ENCODE measurements at places on chromosomes 11 and 22. TPM values are rescaled to one million over a fixed set of nuclear protein-coding genes. Genes with fewer than 3 reads are reported as not detected.

GRCh38 chr11:88179971-88180629, 4.9 kb upstream of the RAB38 start:
- DNase-seq = no peak

DNA sequence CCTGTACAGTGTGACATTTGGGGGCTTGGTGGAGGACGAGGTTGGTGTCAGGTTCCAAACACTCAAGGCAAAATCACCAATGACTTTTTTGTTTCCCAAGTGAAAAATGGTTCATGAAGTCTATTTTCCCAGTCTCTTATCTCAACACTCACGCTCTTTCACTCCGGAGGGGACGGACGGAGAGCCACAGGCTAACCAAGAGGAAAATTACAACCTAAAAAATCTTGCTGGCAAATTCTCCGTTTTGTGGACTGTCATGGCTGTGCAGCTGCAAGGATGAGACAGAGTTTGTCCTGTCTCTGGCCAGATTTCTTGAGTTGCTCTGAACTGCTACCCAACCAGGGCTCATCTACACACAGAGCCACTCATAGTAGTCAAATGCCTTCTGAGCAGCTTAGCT, 101.2 kb downstream of the ABTB2 start:
- DNase-seq = no peak

DNA sequence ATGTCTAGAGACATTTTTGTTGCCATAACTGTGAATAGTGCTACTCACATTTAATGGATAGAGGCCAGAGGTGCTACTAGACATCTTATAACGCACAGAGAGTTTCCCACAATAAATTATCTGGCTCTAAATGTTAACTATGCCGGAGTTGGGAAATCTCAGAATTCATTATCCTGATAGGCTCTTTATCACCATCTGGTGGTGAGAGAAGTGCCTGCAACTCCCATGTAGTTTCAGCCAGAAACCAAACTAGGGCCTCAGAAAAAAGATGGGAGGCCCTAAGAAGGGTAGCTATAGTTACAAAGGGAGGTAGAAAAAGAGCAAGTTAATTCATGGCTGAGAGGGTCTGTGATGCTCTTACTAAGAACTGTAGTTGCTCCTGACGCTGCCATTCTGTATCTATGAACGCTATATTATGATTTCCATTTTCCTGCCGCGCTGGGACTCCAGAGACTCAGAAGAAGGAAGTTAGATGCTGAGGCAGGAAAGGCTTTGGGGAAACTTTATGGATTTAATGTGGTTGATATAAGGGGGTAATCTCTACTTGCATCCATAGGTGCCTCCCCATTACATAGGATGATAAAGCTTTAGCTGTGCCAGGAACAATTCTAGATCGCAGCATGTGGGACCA, 22.9 kb upstream of the MRPL17 start:
- DNase-seq = peak; percentile 58

GRCh38 chr11:43554148-43554473, 126.4 kb upstream of the HSD17B12 start:
- DNase-seq = no peak

- DNase-seq = no peak
Observed at GRCh38 chr11:111819829-111820237, 51.5 kb downstream of the ALG9 start.

The SSH3 gene
- 18.4 TPM for total RNA-seq

The SMC1B gene
- 0.20 TPM for total RNA-seq

The OR2AG2 gene
- total RNA-seq = not detected

The DLG2 gene
- not detected for total RNA-seq

The OR52E8 gene
- total RNA-seq = not detected

GRCh38 chr11:12253843-12254281, 123.5 kb upstream of the PARVA start:
- no peak for DNase-seq

DNA sequence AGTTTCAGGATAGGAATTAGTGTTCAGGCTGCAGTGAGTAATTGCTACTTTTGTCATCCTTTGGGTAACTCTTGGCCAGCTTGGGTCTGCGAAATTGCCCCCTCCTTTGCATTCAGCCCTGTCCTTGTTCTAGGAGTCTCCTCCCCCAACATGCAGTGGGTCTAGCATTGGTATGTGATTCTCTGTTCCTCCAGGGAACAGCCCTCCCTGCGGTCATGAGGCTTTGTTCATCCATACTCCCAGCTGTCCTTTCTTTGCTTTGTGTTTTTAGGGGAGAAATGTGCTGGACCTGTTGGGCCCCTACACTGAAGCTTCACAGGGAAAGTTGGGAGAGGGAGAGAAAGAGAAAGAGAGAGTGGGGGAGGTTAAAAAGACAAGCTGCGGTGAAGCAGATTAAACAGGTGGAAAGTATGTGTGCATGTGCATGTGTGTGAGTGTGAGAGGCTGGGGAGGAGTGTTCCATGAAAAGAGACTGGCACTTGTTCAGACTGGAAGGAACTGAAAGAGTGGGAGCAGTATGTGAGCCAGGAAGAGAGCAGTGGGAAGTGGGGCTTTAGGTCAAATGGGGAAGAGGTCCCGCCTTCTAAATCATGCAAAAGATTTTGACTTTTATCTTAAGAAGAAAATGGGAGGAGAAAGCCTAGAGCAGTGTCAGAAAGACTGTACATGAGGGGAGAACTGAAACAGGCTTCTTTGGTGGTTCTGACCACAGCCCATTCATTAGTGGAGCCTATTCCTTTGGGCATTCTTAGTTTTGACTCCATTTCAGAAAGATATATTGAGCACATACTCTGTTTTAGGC, 17.9 kb upstream of the SESN3 start:
- DNase-seq = no peak

DNA sequence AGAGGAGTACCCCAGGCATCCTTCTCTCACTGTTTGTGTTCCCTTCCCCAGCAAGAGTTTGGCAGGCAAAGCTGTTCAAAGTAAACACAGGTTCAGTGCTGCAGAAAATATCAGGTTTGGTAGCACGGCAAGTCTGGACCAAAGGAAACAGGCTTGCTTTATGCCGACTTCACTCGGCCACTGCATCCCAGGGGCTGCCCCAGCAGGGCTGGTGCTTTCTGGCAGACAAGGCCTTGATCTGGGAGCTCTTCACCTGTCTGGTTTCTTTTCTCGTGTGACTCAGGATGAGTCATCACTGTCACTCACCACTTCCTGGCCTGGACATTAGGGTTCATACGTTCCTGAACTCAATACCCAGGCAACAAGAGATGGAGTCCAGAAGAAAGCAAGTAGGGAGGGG, 52.6 kb upstream of the NAV2 start:
- DNase-seq = peak; percentile 99

- DNase-seq = no peak
Observed at GRCh38 chr22:16819249-16819648, 6.0 kb downstream of the XKR3 start.

GRCh38 chr22:49156662-49157285, 670.9 kb downstream of the BRD1 start:
- no peak for DNase-seq

GRCh38 chr11:101278286-101278685, 148.7 kb upstream of the PGR start:
- no peak for DNase-seq

The BEST1 gene
- total RNA-seq = 0.96 TPM

- peak; percentile 21 for DNase-seq
Observed at GRCh38 chr11:68727783-68728182, 23.5 kb downstream of the TESMIN start.

GRCh38 chr11:46588131-46588530, 5.7 kb downstream of the AMBRA1 start:
- DNase-seq = no peak

The CHRM4 gene
- total RNA-seq = not detected

- no peak for DNase-seq
Observed at GRCh38 chr11:73516080-73516479, 81.8 kb downstream of the FAM168A start.

The ANKK1 gene
- not detected for total RNA-seq

The TCN2 gene
- 6.2 TPM for total RNA-seq

The HMOX1 gene
- 14.9 TPM for total RNA-seq

Measured in M059J (cell line).